Activated CD8-positive, alpha-beta memory T cell treated with anti-CD3 and anti-CD28 coated beads for 24 hours (primary cell): ENCODE measurements at places on chromosomes 11 and 22.

DNA sequence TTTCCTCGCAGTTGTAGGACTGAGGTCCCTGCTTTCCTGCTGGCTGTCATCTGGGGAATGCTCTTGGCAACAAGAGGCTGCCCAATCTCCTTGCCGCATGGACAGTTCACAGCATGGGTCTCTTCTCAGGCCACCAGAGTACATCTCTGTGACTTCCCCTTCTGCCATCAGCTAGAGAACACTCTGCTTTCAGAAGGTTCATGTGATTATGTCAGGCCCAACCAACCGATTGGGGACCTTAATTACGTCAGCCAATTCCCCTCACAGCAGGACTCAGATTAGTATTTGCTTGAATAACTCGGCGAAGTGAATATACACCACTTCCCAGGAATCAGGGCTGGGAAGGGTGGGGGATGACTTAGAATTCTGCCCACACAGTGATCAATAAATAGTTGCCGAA is 61.9 kb upstream of the CSNK2A3 start:
- DNase-seq: no peak

DNA sequence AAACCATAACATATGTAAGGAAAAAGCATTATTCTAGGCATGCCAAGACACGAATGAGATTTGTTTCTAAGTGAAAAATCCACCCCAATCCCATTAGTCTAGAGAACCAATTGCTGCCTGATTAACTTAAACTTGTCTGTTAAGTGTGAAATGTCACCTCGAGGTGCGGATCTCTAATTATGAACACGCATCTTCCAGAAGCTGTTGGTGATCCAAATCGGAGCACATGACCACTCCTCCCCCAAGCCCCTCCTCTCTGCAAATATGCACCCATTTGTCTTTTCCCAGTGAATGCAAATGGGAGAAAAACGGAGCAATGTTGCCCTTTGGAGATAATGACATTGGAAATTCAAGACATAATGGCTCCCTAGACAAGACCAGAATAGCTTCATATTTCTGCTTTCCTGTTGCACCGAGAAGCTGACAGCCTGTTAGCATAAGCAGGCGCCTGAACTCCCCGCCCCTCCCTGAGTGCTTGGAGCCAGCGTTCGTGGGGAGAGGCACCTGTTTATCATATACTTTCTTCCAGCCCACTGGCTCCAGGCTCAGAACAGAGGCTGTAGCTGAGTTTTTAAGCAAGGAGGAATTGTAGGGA is 6.0 kb upstream of the FXYD6 start:
- peak; percentile 41 for DNase-seq

DNA sequence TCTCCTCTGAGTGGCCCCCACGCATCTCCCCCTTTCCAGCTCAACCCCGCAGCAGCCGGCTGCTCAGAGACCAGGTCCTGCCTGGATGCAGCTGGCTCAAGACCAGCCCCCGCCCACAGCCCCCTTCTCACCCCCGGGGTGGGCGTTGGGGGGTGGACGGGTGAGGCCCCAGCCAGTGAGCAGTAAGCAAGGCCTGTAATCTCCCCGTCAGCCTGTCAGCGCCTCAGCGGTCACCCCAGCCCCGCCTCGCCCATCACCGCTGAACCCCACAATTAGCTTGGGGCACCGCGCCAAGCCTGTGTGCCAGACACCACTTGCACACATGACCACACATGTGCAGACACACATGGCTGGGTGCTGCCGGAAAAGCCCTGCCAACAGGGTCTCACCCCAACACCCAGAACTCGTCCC is 5.9 kb downstream of the PLXNB2 start:
- no peak for DNase-seq

DNA sequence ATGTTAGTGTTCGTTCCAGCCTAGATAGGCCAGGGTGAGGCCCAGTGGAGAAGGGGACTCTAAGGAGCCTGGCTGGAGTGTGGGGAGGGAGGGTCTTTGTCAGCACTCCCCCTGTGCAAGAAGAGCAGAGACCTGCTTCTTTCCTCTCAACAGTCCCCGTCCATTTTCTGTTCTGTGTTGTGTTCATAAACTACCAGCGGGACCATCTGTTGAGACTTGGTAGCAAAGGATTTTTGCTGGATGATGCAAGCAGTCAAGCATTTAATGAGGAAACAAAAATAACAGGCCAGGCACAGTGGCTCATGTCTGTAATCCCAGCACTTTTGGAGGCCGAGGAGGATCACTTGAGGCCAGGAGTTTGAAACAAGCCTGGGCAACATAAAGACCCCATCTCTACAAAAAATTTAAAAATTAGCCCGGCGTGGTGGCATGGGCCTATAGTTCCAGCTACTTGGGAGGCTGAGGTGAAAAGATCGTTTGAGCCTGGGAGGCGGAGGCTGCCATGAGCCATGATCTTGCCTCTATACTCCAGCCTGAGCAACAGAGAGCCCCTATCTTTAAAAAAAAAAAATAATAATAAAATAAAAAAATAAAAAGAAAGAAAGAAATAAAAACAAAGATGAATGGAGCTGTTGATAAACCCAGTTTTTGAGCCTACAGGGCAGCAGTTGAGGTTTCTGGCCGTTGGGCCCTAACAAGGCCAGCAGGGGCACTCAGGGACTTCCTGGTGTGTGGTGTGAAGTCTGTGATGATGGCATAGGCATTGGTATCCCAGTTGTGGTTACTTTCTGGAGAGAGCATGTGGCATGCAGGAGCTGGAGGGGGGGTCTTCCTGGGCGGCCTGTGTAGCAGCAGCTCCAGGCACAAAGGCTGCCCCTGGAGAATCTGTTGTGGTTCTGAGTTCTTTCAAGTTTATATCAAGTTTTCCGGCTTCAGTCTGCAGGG is 1.7 kb upstream of the TXNRD2 start:
- DNase-seq: no peak

GRCh38 chr11:48101958-48102357 is 114.7 kb upstream of the OR4B1 start:
- DNase-seq: peak; percentile 26

DNA sequence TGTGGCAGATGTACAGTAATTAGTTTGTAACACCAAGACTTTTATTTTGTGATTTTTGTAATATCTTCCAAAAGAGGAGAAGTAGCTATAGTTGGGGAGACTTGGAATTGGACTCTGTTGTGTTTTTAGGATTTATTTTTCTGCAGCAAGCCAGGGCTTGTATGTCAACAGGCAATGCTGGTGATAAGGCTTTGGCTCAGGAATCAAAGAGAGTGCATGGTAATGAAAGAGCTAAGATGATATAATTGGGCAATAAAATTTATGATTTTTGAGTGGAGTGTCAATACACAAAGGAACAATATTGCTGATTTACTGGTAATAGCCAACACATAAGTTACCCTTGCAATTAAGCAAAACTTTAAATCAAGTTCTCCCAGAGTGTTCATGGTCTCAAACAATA is 452.9 kb downstream of the TMEM135 start:
- DNase-seq: no peak

DNA sequence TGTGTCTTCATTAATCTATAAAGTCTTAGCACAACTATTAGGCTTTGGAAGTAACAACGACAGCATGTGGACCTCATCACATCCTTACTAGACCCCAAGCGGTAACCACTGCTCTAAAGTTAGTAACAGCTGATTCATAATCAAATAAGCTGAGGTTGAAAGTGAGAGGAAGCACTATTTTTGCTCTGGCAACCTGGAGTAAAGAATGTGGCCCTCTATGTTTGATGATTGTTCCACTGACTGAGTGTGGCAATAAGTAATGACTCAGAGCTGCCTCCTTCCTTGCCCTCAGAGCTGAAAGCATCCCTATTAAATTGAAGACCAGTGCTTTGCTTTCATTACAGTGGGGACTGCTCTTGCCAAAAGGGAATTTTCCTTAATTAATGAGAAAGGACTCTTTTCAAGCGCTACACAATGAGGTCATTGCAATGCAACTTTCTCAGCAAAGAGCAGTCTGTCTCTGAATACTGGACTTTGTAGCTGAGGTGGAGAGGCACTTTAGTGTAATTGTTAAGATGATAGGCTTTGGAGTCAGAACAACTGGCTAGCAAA is 906.1 kb upstream of the RAG2 start:
- no peak for DNase-seq

DNA sequence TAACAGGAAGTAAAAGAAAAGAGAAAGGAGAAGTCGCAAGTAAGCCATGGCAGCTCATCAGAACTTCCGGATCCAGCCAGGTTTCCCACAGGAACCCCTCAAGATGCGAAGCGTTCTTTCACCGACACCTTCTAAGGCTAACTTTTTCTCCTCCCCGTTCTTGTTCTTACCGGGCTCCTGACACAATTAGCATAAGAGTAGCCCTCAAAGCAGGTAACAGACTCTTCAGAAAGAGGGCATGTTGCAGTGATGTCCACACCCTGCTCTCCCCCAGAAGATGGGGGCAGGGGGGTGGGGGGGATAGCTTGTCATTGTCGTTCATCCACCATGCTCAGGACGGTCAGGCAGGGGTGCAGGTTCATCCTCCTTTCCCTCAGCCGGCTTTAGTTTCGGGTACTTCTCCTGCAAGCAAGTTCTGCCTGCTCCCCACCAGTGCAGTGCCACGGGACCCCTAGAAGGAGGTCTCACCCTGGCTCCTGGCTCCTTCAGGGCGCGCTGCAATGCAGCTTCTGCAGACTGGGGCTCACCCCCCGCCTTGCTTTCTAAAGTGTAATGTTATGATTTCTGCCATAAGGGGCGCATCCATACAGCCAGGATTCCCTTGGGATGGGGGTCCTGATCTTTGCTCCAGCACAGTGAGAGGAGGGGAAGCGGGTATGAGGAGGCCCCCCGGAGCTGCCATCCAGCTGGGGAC is 2.3 kb downstream of the OPCML start:
- no peak for DNase-seq

- DNase-seq: no peak
Observed at GRCh38 chr22:24985826-24986214, 33.3 kb downstream of the KIAA1671 start.

GRCh38 chr11:33695051-33695566 is 5.5 kb downstream of the C11orf91 start:
- no peak for DNase-seq
